ENCODE measurements at places on chromosomes 13 and 19. TPM values are rescaled to one million over a fixed set of nuclear protein-coding genes. Genes with fewer than 3 reads are reported as not detected.

- no peak for DNase-seq
Measured at GRCh38 chr19:16524991-16525734, 17.1 kb downstream of the CHERP start.

GRCh38 chr13:40384976-40385857 lies 281.2 kb downstream of the FOXO1 start:
- DNase-seq, result no peak

DNA sequence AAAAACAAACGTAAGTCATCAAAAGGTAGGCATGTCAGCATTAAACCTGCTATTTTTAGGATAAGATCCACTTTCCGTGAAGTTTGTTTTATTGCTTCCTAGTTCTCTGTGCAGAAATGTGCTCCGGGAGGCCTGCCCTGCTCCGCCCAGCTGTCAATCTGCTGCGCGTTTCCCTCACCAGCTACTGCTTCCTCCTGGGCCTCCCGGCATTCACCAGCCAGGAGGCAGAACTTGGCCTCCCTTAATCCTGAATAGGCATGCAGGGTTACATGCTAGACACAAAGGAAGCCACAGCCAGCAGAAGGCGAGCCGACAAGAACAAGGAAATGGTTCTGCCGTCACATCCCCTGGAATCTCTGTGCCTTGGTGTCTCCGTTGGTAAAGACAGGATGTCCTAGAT lies 386.2 kb downstream of the IRS2 start:
- no peak for DNase-seq

The ZNF470 gene
- 3.1 TPM for total RNA-seq

The NXNL1 gene
- total RNA-seq, result not detected

DNA sequence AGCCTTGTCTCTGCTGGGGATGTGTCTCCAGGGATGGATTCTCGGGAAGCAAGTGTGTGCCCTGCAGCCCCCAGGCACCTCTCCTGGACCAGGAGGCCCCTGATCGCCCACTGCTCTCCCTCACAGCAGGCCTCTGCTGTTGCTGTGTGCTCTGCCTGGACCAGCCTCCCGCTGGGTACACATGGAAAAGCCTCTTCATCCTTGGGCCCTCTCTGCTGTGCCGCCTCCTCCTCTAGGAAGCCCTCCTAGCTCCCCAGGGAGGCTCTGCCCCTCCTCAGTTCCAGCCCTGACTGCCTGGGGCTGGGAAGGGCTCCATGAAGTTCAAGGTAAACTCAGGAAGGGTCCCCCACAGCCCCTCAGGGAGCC lies 12.0 kb downstream of the NDUFA11 start:
- no peak for DNase-seq

The OR10H3 gene
- total RNA-seq, result not detected

The ZNF460 gene
- total RNA-seq, result 27.9 TPM

DNA sequence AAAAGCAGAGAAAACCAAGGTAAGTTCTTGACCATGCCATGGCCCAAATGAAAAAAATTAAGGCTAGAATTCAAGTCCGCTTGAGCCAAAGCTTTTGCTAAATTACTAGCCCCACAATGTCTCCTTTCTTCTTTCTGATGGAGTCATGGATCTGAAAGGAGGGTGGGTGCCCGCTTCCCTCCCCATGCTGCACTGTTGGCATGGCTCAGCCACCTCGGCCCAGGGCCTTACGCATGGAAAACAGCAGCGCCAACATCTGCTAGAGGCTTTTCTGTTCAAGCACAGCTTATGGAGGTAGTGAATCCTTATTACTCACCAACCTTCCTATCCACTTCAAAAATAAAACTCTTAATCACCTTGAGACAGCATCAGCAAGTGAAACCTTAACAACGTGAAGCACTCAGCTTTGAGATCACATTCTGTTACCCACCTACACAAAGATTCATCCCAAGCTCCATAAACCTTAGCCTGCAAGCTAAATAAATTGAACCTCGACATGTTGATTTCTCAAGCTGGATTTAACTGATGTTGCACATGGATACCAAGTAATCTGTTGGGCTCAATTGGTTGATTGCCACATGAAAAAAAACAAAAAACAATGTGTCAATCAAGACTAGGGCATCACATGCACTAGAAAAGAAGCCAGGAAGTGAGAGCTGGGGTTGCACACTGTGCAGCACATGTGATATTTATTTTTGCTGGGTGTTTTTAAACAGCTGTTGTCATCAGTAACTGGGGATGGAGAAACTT lies 43.4 kb downstream of the TPT1 start:
- DNase-seq, result no peak

DNA sequence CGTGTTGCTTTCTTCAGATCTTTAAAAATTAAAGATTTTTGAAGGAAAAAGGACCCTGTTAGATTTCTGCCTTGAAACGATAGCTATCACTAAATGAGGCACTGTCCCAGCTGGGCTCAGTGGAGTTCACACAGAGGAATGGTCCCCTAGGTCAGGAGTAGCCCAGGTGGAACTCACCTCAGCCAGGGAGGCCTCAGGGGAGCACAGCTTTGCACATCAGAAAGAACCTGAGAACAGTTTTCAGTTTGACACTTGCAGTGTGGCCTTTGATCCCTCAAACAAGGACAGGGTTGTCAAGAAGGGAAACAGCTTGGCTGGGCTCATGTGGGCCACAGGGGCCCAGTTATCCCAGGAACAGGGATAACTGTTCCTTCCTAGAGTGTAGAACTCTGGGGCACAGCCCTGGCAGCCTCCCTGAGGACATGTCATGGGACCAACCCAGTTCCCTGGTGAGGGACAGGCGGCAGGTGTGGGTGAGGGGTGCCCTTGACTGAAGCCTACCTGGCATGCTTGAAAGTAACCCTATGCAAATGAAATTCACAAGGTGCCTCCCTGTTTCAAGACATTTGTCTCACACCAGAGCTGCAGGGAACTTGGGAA lies 59.4 kb downstream of the CHST8 start:
- DNase-seq, result no peak

DNA sequence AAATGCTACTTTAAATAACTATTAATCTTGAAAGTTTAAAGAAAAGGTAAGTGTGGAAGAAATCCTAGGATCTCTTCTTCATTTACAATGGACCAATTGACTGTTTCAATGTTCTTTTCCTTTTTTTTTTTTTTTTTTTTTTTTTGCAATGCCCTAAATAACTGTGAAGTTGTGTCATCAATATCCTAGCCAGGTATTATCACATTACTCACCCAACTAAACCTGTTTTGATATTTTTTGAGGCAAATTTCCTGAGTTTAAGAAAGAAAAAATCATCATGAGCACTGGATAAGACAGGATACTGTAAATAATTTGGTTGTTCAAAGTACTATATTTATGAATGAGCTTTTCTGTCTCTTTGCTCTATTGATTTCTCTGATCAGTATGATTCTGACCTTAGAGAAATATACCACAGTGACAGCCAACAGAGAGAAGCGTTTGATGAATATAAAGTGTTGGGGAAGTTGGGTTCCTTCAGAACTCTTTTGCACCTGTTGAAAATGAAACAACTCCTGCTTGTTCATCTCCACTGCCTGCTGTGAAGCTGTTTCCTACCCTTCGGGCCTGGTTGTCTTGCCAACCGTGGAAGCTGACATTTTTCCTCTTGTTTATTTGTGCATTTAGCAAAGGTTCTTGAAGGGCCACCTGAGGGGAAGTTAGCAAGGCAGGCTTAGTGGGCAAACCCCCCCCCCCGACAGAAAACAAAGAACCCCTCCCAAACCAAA lies 1220.5 kb upstream of the SLC10A2 start:
- no peak for DNase-seq

DNA sequence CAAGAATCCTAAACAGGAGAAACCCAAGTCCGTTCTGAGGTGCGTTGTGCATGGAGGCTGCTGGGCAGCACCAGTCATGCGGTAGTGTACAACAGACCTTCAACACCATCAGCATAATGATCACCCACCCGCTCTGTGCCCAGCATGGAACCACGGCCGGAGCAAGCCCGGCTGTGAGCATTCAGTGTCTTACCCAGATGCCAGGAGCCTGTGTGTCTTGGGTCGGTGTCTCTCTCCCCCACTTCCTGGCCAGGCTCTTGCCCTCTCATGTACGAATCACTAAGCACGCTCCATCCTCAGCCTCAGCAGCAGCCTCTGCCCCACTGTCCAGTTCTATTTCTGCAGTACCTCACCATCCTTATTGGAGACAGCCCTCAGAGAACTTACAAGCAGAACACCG lies 231.6 kb upstream of the IRS2 start:
- DNase-seq, result no peak

DNA sequence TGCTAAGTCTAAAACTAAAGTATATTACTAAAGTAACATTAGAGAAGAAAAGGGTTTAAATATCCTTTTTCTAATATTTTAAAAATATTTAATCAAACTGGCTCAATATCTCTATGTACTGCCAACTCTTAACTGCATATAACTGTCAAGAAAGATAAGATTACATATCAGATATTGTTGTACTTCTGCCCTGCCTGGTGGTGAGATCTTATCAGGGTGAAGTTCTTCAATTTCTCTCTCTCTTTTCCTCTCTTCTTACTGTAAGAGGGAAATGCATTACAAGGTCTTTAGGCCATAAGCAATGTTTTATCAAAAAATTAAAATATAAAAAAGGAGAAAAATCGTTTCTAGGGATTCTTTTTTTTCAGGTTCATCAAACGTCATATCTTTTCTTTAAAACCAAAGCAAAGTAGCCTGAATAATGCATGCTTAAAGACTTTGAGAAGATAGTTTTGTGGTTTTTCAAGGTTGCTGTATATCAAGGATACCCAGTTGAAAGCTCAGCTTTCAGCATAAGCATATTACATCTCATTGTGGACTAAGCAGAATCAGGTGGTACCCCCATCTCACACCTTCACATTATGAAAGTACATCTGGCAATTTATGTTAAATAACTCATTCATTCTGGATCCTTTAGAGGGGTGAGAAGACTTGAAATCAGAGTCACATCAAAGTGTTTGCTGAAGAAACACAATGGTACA lies 1625.7 kb upstream of the SLC10A2 start:
- no peak for DNase-seq

The PLIN5 gene
- total RNA-seq, result 4.6 TPM

The VSIG10L gene
- under 0.01 TPM for total RNA-seq

- DNase-seq, result no peak
Measured at GRCh38 chr19:17424743-17425365, 5.0 kb downstream of the MVB12A start.

- no peak for DNase-seq
Measured at GRCh38 chr13:72541674-72542073, 185.8 kb downstream of the MZT1 start.

The ZNF626 gene
- 7.4 TPM for total RNA-seq

- no peak for DNase-seq
Measured at GRCh38 chr13:71751073-71751472, 115.9 kb downstream of the DACH1 start.

GRCh38 chr13:33119022-33119781 lies 103.0 kb downstream of the KL start:
- DNase-seq, result no peak

DNA sequence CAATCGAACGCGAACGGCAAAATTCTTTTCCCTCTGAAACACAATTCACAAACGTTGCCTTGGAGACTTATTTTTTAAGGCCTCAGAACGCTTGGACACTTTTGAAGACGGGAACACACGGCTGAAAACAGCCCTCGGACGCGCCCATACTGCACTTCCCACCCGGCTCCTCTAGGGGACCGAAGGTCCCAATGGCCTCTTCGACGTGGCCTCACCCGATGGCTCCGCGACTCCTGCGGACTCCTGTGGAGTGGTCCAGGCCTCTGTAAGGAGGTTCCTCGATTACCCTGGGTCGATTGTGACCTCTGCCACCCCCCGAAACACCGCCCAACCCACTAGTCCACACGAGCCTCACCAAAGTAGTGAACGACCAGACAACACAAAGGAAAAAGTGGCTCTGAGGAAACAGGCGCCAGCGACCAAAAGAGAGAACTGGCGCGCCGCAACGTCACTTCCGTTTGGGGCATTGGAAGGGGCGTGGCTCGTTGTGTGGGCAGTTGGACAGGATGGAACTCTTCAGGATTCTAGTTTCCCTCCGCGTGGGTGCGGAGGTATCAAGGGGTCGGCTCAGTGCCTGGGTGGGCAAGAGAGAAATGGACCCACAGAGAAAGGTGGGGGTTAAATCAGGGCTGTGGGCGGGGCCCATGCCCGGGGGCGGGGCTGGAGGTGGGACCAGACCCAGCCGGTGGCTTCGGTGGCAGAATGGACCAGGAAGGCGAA lies at the start of gene ZNF560:
Gene ZNF560, minus strand, starts transcription at position 434 of the 720 bp plus-strand sequence. CDS start 23,303 bp downstream, outside the sequence.
- DNase-seq, result no peak

DNA sequence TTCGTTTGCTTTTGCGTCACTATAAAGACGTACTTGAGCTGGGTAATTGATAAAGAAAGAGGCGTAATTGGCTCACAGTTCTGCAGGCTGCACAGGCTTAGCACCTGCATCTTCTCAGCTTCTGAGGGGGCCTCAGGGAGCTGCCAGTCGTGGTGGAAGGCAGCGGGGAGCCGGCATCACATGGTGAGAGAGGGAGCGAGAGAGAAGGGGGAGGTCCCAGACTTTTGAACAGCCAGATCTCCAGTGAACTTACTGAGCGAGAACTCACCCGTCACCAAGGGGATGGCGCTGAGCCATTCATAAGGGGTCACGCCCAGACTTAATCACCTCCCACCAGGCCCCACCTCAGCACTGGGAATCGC lies 58.7 kb upstream of the F7 start:
- no peak for DNase-seq

Measured in lung microvascular endothelial cell (primary cell).